ENCODE measurements at places on chromosomes 2 and 18. TPM values are rescaled to one million over a fixed set of nuclear protein-coding genes. Genes with fewer than 3 reads are reported as not detected.

DNA sequence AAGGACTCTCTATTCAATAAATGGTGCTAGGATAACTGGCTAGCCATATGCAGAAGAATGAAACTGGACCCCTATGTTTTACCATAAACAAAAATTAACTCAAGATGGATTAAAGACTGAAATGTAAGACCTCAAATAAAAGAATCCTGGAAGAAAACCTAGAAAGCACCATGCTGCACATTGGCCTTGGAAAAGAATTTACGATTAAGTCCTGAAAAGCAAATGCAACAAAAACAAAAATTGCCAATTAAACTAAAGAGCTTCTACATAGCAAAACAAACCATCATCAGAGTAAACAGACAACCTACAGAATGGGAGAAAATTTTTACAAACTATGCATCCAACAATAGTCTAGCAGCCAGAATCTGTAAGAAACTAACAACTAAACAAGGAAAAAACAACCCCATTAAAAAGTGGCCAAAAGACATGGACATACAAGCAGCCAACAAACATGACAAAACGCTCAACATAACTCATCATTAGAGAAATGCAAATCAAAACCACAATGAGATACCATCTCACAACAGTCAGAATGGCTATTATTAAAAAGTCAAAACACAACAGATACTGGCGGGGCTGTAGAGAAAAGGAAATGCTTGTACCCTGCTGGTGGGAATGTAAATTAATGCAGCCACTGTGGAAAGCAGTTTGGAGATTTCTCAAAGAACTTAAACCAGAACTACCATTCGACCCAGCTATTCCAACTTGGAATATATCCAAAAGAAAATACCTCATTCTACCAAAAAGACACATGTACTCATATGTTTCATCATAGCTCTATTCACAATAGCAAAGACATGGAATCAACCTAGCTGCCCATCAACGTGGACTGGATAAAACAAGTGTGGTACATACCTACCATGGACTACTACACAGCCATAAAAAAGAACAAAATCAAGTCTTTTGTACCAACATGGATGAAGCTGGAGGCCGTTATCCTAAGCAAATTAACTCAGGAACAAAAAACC lies 30.6 kb downstream of the SEPTIN10 start:
- DNase-seq = peak; percentile 3

The KCNE4 gene
- 6.8 TPM for polyA plus RNA-seq

DNA sequence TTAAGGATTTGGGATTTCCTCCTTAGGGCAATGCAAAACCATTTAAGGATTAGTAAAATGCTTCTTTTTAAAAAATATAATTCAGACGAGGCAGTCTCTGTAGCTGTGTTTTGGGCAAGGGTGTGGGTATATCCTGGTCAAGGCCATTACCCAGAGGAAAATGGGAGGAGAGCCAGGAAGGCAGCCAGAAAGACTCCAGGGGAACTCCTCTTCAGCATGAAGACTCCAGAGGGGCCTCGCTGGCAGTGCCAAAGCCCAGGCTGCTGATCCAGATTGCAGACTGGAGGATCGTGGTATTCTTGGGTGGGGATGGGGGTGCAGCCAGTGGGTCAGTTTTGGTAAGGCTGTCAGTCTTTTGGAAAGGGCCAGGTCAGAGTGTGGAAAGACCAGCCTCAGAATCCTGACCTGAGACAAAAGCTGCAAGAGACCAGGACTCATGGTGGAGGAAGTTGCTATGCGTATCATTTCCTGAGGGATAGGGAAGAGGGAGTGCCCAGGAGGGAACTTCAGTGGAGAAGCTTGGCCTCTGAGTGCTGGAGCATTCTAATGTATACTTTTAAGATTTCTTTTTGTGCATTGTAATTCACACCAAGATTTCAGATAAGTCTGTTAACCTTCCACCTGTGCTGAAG lies 20.9 kb upstream of the RAB11FIP5 start:
- DNase-seq = no peak

The ALPG gene
- polyA plus RNA-seq = not detected

- DNase-seq = no peak
These were observed 418.4 kb upstream of the TRIB2 start for GRCh38 chr2:12298352-12298751.

The CHRND gene
- not detected for polyA plus RNA-seq

The HOXD1 gene
- polyA plus RNA-seq = not detected

- no peak for DNase-seq
These were observed 59.6 kb downstream of the CHRNA1 start for GRCh38 chr2:174704642-174705041.

The OTX1 gene
- 0.03 TPM for polyA plus RNA-seq

Data from IMR-90 (cell line).